ENCODE measurements at places on chromosomes 12 and 14.

GRCh38 chr14:90970167-90970600 lies 90.3 kb downstream of the RPS6KA5 start:
- DNase-seq, result no peak

- no peak for DNase-seq
Measured at GRCh38 chr12:111598637-111599452, at the start of gene ATXN2. Gene ATXN2 (minus strand): TSS chr12:111599315. CDS start chr12:111599034, 281 bp downstream.

DNA sequence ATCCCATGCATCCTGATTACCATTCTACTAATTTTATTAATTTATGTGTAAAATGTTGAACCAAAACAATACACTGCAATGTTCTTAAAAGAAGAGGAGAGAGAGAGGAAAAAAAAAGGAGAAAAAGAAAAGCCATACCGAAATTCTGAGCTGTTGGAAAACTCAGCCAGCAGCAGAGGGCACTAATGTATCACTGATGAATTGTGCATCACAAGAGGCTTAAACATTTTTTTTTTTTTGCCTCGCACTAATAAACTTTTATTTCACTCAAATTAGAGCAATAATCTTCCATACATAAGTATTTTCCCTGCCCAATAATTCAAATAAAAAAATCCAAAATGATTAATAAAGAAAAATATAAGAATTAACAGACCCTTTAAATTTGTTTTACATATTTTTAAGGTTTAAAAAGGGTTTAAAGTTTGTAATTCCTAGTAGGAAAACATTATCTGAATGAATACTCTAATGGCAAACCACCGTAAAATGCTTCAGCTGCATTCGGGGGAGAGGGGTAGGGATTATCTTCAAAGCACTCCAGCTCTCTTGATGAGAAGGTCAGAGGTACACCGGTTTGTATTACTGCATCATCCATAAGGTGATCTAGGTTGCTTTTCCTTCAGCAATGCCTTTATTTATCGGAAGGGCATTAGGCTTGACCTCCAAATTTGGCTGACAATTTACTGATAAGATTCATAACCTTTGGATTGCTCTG lies 41.9 kb downstream of the ATP23 start:
- DNase-seq, result no peak

GRCh38 chr14:22551605-22551997 lies 37.4 kb downstream of the DAD1 start:
- DNase-seq, result no peak

DNA sequence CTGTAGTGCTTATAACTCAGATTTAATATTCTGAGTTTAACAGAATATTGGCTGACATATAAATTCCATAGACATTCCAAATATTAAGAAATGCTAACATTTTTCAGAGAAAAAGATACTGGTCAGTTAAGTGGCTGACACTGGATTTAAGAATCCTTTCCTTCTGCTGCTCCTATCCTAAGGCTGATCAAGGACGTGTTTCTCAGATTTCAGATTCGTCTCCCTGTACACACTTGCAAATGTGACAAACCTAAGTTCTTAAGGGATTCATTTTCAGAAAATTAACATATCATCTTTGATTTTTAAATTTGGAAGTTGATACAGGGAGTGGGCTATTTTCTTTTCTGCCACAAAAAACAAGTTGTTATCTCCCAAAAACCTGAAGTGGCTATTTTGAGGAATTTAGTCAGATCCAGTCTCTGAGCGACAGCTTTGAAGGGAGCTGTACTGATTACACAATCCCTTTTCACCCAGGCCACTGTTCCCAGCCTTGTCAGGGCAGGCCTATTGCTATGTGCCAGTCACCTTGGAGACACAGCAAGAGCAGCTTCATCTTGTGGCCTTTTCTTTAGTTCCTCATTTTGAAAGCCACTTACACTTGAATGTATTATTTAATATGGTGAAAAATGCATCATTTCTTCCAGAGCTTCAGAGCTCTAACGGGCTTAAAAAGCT lies 370.6 kb downstream of the KCNH5 start:
- no peak for DNase-seq

DNA sequence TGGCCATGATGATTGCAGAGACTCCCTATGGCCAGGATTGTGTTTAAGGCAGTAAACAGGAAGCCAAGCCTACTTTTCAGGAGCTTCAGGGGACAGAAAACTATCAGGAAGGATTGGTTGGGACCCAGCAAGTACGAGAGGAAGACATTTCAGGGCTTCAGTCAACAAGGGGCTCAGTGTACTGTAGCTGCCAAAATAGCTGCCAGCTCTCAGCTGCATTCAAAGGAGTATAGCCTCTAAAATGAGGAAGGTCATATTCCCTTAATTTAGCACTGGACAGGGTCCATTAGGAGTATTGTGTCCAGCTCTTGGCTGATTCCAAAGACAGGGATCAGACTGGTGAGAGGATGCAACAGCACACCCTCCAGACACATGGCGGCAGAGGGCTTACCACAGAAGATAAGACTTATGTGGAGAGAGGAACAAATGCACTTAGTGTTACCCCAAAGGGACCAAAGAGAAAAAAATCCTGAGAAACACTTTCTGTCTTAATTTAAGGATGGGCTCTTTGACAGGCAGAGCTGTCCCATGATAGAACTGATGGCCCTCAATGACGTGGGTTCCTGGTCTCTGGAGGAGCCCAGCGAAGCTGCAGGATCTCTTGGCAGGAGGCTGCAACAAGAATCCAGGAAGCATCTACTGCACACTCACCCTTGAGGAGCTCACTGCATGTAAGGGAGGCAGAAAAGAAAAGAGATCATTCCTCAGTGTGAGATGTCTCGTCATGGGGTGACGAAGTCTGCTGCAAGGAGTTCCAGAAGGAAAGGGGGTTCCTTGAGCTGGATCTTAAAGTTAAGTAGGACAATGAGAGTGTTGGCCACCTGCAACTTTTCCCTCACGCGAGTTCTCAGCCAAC lies 14.8 kb downstream of the BDKRB1 start:
- DNase-seq, result no peak

DNA sequence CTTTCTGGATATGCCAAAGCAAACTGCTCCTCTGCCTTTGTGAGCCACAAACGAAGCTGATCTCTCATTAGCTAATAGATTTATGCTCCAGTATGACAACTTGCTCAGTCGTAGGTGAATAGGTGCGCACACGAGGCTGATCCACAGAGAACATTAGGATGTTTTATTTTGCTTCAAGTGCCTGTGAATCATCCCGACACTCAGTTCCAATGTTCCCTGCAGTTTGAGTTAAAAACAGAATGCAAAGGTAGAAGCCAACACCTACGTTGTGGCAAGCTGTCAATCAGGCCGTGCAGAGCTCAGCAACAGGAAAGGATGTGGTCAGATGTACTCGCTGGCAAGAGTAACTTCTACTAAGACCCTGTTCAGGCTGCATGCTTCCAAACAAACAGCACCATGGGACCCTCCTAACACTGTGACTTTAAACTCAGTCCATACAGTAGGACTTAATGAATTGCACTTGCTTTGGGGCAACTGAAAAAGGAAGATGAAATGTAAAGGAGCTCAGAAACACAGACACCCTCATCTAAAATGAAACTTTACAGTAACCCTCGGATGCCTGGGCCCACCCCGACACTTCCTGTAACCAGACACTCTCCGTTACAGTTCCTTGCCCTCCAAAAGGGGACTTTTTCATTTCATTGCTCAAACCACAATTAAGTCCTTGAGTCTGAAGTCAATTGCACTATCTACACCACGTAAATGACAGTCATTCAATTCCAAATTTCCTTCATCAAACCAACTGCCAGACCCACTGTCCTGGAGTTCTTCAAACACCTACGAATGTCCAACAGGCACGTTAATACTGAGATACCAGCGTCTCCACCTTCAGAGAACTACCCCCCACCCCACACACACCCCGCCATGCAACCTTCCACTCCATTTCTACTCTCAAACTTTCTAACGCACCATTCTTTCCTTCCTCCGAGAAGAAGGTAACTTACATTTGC lies 1.6 kb downstream of the CCDC88C start:
- DNase-seq, result no peak

- no peak for DNase-seq
Measured at GRCh38 chr12:14473707-14474287, 93.9 kb downstream of the PLBD1 start.

DNA sequence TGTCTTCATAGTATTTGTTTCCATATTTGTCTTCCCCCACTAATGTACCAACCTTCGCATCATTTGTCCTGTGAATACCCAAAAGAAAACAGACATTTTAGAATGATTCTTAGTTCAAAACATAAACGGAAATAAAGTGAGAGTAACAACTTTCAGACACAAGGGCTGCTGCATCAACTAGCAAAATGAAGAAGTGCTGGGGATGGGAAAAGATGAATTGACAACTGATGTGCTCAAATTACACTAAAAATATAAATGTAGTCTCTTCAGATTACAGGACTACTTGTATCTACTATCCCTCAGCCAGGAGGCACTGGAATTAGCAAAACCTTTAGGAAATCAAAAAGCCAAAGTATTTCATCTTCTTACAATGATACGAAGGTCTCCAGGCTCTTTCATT lies 743 bp downstream of the NDUFA12 start:
- no peak for DNase-seq

DNA sequence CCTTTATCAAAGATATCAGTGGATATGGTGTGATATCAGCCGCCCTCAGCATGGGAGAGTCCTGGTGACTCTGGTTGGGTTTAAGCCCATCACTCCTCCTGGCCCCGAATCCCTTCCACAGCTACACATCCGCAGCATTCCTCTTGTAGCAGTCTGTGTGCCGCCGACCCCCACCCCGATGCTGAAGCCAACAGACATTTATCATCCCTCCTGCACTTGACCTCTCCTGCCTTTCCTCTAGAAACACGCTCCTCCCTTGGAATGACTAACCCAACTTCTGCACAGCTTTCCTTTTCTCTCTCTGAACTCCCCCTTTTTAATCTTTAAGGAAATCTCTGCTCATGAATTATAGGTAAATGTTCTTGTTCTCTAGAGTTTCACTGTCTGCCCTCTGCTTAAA lies 250.9 kb upstream of the FOXN3 start:
- no peak for DNase-seq

DNA sequence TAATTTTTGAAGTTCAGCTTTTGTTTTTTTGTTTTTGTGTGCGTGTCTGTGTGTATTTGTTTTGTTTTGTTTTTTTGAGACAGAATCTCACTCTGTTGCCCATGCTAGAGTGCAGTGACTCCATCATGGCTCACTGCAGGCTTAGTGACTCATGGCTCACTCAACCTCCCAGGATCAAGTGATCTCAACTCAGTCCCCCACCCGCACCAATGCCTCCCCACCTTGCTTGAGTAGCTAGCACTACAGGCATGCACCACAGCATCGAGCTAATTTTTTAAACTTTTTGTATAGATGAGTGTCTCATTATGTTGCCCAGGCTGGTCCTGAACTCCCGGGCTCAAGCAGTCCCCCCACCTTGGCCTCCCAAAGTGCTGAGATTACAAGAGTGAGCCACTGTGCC lies 981.4 kb downstream of the BCL11B start:
- DNase-seq, result no peak

- DNase-seq, result no peak
Measured at GRCh38 chr14:58731465-58732293, 93.9 kb downstream of the DACT1 start.

- no peak for DNase-seq
Measured at GRCh38 chr12:94674051-94674451, 23.7 kb upstream of the TMCC3 start.

- DNase-seq, result no peak
Measured at GRCh38 chr12:18696971-18697602, 40.7 kb downstream of the PLCZ1 start.

GRCh38 chr12:33676866-33677265 lies 237.2 kb upstream of the SYT10 start:
- no peak for DNase-seq

DNA sequence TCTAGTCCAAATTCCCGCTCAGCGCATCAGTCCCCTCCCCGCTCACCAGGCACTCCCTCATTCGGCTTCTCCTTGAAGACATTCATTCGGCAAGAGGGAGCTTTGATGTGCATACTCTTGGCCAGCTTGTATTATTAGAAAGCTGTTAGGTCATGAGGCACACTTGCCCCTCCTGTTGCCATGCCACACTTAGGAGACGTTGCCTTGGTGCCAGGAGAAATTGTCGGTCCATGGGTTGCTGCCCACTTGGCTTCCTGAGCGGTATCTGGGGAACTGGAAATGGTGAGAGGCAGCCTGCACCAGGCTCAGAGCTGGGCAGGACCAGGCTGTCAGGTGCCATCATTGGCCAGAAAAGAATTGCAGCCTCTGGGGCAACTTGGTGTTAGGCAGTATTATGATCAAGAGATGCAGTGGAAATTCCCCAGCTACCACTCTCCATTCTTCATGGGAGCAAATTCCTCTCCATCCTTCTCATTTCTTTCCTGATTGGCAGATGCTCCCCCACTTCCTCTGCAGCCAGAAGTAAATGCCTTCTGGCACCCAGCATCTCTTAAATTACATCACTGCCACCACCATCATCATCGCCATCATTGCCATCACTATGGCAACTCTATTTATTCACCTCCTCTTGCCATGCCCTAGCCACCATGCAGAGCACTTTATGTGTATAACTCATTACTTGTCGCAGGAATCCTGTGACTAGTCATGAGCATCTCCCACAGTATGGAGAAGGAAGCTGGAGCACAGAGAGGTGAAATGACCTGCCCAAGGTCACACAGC lies 12.4 kb downstream of the CABP1 start:
- no peak for DNase-seq

GRCh38 chr12:74481078-74481477 lies 56.6 kb upstream of the ATXN7L3B start:
- no peak for DNase-seq

GRCh38 chr12:2683283-2684025 lies 111.3 kb upstream of the FKBP4 start:
- DNase-seq, result no peak

GRCh38 chr12:45296046-45296586 lies 80.2 kb downstream of the ANO6 start:
- DNase-seq, result no peak
